ENCODE measurements at places on chromosomes 3 and 15.

GRCh38 chr15:53559364-53560277 is 199.8 kb downstream of the WDR72 start:
- DNase-seq: no peak

DNA sequence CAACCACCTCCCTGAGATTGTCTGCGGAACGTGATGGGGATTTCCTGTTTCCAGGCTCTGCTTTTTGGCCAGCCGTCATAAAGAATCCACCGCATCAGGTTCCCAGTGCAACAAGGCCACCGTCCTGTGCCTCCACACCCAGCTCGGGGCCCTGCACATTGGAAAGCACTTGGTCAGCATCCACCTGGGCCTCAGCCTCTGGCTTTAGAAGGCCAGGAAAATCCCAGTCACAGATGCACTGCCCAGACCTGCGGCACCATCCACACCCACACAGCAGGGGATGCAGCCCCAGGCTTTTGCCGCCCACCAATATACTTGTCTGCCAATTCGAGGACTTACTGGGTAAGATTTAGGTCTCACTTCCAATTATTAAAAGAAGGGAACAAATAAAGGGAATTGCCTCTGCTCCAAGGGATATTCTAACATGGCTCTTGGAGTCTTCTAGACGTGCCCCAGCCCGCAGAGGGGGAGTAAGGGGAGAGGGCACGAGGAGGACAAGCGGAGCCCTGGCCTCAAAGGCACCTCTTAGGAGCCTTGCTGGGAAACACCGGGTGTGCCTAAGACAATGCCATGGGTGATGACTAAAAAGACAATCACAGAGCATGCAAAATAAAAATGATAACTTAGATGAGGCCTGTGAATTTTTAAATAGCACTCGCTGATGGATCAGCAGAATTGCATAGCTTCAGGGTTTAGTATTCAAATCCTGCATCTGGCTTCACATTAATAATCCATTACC is 169.2 kb downstream of the FOXP1 start:
- no peak for DNase-seq

GRCh38 chr3:111571282-111571681 is 23.9 kb downstream of the ZBED2 start:
- no peak for DNase-seq

DNA sequence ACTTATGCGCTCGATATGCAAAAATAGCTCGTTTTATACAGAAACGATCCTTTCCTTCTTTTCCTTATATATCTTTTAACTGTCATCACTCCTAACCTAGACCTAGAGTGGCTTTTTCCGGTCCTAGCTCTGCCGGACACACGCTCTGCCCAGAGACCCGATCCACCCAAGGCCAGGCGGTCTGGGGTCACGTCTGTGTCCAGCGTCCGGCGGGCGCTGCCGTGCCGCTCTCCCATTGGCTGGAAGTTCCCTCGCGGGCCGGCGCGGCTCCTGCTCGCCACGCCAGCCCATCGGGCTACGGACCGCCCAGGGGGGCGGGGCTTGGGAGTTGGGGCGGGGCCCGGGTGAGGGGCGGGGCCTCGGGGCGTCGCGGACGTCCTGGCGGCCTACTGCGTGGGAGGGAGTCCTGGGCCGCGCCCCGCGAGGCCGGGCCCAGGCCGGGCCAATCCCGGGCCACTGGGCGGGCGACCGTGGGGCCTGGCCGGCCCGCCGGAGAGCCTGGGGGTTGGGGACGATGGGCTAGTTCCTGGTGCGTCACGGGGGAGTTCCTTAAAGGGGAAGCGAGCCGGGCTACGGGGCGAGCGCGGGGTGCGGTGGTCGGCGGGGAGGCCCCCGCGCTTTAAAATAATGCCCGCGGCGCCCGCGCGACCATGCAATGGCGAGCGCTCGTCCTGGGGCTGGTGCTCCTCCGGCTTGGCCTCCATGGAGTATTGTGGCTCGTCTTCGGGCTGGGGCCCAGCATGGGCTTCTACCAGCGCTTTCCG is at the start of gene EDEM1:
EDEM1 (plus strand) TSS at position 552 of the 764 bp plus-strand sequence; CDS start at position 651, 99 bp downstream.
- peak; percentile 93 for DNase-seq

DNA sequence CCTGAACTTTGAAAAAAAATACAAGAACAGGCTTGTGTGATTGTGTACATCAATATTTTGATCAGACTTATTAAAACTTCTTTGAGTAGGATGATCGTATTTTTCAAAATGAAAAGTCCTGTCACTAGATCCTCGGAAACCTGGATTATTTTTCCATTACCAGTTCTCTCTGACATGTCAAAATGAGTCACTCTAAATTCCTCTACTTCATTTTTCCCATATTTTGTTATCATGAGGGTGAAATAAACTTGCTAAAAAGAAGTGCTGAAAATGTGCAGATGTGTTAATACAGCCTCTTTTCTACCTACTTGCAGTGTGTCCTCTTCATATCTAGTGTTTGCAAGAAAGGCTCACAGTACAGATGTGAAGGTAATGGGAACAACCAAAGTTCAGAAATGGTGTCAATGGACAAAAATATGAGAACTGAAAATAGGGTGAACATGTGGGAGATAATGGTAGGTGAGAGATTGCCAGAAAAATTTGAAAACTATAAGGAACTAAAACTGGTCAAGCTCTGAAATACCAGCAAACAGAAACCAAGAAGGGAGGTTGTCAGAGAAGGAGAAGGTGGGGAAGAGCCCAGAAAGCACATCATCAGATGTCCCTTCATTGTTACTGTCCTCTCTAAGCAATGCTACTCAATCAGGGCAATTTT is 108.2 kb downstream of the EOMES start:
- DNase-seq: no peak

- no peak for DNase-seq
These were observed 37.2 kb upstream of the TMEM115 start for GRCh38 chr3:50396502-50396901.

DNA sequence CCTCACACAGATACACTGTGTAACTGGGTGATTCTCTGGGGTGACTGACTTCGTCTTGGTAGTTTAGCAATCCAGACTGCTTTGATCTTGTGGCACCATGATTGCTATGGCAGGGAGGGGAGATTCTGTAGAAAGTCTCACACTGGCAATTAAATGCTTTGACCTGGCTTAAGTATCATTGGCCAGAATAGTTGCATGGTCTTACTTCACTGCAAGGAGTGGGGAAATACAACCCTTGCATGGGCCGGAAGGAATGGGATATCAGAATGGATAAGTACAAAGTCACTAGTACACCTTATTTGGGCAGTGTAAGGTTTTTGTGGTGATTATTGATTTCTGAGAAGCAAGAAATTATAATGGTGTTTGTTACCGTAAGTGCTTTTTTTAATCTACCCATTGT is 153.8 kb downstream of the UBE2E2 start:
- DNase-seq: no peak

DNA sequence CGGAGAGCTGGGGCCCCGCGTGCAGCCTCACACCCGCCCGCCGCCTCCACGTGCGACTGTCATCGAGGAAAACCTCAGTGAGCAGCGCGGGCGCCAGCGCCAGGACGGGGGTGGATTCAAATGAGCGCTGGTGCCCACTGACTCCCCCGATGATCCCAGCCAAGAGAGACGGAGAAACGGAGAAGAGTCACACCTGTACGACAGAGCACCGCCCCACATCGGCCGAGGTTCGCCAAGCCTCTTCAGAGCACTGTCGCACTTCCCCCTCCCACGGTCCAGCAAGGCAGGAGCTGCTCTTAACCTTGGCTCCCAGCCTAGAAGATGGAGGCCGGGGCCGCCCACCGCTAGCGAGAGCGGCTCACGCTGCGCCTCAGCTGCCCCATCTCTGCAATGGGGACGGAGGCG is 130.9 kb upstream of the IQSEC1 start:
- DNase-seq: no peak

DNA sequence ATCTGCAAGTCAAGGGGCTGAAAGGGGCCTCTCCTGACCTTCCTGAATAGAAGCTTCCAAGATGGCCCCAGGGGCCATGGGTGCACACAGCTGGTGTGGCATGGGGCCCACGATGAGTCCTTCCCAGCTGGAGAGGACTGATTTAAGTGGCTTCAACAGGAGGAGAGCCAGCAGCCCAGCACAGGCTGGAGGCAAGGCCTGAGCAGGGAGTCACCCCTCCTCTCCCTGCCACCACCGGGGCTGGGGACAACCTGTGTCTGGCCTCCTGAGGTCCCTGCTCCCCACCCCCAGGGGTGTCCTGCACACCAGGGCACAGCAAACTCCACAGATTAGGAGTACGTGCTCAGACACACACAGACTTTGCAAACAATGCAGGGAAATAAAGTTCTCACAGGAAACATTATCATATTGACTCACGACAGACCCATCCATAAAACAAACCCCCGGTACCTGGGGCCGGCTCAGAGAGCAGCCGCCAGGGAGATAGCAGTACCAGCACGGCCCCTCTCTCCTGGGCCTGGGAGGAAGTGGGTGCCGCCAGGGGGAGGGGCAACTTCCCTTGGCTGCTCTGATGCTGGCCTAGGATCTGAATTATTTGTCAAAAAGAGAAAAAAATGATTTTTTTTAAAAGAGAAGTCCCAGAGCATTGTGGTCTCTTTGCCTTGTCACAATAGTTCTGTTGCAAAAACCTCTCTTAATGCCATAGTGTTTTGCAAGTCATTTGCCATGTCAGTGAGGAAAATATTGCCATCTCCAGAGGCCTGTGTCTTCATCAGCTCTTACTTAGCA is 21.9 kb upstream of the TSEN2 start:
- DNase-seq: no peak

- DNase-seq: peak; percentile 1
These were observed 136.4 kb upstream of the NDN start for GRCh38 chr15:23823508-23823907.

All from stimulated activated CD4-positive, alpha-beta T cell treated with anti-CD3 and anti-CD28 coated beads, Interleukin-1b, Interleukin-23, amount 100 ng/mL, for 48 hours (primary cell).